ENCODE measurements at places on chromosomes 5 and 9.

DNA sequence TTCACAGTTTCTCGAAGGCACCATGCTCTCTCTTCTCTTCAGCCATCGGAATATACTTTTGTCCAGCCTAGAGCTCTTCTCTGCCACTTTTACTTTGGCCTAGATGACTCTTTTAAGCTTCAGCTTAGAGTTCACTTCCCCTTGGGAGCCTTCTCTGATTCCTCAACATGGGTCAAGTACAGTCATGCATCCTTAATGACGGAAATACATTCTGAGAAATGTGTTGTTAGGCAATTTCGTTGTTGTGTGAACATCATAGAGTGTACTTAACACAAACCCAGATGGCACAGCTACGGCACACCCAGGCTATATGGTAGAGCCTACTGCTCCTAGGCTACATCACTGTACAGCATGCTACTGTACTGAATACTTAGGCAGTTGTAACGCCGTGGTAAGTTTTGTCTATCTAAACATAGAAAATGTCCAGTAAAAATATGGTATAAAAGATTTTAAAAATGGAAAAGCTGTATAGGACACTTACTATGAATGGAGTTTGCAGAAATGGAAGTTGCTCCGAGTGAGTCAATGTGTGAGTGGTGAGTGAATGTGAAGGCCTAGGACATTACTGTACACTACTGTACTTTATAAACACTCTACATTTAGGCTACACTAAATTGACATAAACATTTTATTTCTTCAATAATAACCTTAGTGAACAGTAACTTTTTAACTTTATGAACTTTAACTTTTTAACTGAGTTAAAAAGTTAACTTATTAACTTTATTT, 15.1 kb upstream of the TNFSF15 start:
- no peak for DNase-seq

DNA sequence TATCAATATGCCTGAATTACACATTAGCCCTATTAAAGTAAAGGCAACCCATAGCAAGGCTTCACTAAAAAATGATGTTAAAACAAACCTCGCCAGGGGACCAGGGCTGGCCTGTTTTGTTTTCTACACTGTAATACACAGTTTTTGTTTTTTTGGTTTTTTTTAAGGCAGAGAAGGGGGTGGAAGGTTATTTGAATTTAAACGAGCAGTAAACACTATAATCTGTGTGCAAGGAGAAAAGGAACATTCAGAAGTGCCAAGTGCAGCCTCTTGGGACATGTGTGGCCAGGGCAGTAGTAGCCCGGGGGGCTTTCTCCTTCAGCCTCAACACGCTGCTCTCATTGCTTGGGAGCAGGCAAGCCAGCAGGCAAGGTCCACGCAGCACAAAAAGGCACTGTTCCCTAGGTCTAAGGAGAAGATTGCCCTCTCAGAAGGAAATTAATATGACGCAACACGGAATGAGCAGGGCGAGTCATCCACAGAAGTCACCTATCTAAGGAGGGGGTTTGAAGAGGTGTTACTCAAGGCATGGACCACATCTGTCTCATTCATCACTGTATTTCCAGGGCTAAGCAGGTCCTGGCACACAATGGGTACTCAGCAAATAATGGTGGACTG, 16.2 kb downstream of the SIL1 start:
- DNase-seq = peak; percentile 49

DNA sequence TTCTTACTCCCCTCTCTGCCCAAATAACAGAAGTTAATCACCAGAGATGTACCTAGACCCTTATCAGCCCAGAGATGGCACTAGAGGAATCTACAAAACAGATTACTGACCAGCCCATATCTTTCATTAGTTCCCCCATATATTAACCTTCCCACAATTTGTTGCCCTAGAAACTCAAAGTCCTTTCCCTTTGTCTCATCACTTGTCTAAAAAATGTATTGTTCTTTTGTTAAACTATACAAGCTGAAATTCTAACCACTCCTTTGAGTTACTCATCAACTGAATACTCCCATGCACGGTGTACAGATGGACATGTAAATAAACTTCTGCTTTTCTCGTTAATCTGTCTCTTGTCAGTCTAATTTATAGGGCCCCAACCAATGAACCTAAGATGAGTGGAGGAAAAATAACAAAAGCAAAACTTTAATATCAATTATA, 130.9 kb downstream of the CCDC192 start:
- DNase-seq = peak; percentile 6

- DNase-seq = no peak
Observed at GRCh38 chr5:150588596-150588890, 51.9 kb upstream of the SYNPO start.

GRCh38 chr5:122985006-122985700, 51.4 kb downstream of the PPIC start:
- no peak for DNase-seq

DNA sequence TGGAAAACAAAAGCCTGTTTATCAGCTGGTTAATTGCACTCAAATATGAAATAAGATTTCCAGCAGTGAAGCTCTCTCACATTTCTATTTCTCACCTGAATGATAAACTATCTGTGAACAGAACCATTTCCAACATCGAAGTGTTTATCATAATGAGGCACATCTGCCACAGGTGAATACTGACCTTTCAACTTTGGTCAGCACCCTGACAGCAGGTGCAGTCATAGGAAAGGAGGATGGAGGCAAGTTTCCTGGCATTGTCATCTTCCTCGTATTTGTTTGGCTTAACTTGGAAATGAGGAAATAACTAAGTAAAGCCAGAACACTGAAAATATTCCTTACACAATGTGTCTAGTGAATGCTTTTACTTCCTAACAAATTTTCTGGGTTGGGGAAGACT, 716.4 kb downstream of the NR2F1-AS1 start:
- no peak for DNase-seq

GRCh38 chr9:2496934-2497333, 124.7 kb upstream of the VLDLR start:
- no peak for DNase-seq

GRCh38 chr9:137757139-137757538, 120.4 kb upstream of the CACNA1B start:
- no peak for DNase-seq

DNA sequence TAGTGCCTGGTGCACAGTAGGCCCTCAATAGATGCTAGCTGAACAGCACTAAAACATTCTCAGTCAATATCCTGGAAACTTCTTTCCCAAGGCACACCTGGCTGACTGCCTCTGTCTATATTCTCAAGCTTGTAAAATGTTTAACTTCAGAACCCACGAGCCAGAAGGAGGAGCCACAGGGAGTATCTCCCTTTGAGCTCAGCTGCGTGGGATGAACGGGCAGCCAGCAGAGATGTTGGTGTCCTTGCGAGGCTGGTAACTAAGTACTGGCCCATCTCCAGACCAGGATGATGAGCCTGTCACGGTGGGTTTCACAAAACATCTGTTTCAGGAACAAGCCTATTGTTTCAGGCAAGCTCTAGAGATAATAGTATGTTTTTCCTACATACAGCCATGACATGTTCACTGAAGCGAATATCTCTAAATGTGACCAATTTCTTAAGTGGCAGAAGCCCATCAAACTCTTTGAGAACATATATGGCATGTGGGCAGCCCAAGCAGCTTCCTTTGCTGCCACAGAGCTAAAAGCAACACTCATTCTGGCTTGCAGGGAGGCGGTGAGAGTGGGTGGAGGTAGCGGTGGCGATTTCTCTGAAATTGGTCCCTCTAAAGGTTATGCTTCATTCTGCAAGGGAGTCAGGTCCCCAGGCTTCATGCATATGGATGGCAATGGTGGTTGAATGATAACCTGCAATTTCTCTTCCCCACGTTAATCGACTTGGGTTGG, 206.2 kb downstream of the TTLL11 start:
- DNase-seq = no peak

GRCh38 chr9:98955259-98955658, 11.6 kb downstream of the COL15A1 start:
- no peak for DNase-seq

GRCh38 chr5:114789773-114790402, 379.8 kb downstream of the TRIM36 start:
- peak; percentile 43 for DNase-seq

- DNase-seq = no peak
Observed at GRCh38 chr5:109416882-109417281, 7.1 kb upstream of the PJA2 start.

GRCh38 chr5:56064984-56065383, 70.2 kb upstream of the IL6ST start:
- DNase-seq = no peak

DNA sequence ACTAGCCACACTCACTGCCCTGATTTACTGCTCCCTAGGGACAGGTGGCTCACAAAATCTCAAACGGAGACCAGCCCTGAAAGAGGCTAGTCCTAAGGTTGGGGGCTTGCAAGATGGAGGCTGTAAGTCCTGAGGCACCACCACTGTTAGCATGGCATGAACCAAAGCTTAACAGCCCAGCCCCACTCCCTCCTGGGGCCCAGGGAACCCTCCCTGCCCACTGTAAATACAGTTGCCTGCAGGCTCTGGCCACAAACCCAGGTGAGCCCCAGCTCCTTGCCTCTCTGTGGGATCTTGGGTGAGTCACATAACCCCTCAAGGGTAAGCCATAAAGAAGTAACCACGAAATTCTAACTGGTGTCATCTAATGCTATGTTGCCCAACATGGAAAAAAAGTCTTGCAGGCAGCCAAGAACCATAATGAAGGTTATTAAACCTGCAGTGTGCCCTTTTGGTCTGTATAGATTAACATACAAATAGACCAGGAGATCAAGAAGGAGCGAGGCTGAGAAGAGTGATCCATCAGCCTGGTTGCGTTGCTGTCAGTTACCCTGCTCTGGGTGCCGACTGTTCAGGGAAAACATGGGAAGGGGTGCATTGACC, 1.7 kb upstream of the POMT1 start:
- peak; percentile 71 for DNase-seq

- peak; percentile 24 for DNase-seq
Observed at GRCh38 chr5:57635146-57635777, 152.7 kb upstream of the ACTBL2 start.

DNA sequence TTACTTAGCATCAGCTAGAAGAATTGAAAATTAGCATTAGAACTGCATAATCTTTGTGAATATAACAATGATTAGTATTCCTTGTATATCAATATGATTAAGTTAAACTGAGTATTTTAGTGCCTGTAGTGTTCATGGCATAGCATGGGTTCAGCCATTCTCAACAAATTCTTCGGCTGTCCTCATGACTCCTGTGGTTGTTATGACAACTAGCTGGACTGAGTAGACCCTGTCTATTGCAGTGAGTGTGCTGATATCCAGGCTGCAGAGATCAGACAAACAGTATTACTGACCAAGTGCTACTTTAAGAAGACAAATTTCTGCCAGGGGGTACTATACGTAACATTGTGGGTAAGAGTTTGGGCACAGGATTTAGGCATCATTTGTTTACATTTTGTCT, 125.9 kb downstream of the NUDT12 start:
- DNase-seq = no peak

Measured in fibroblast of upper back skin (primary cell).